ENCODE measurements at places on chromosomes 5 and 9.

DNA sequence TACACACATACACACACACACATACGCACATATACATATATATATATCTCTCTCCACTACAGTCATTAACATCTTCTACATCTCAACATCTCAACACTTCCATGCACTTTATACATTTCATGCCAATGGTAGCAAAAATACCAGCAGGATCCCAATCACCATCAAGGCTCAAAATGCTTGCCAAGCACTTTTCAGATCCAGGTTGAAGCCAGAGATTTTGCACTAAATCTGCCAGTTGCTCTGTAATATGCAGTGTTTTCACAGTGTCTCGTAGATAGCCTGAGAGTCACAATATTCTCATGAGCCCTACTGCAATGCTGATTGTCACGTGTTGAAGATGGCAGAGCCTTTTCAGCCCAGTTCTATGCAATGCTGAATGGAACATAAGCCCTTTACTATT is 1140.9 kb upstream of the C9orf72 start:
- DNase-seq: no peak

- no peak for DNase-seq
These were observed 388.2 kb downstream of the PRR16 start for GRCh38 chr5:120852222-120852860.

DNA sequence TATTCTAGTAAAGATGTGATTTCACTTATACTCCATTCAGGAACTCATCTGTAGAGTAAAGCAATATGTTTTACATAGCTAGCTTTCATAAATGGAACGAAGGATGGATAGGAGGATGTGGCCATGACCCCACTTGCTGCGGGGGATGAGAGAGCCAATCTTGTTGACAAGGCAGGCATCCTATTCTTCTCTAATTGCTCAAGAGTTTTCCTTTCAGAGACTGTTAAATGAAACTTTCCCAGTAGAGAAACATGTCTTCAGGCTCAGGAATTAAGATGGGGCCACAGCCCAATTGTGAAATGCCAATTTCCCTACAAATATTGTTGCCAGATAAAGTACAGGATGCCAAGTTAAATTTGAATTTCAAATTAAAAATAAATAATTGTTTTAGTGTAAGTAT is 196.2 kb upstream of the TUT7 start:
- DNase-seq: peak; percentile 61

GRCh38 chr5:169223595-169223953 is 77.4 kb downstream of the SLIT3 start:
- DNase-seq: no peak

- no peak for DNase-seq
These were observed 183.7 kb downstream of the PDE4D start for GRCh38 chr5:59709846-59710245.

DNA sequence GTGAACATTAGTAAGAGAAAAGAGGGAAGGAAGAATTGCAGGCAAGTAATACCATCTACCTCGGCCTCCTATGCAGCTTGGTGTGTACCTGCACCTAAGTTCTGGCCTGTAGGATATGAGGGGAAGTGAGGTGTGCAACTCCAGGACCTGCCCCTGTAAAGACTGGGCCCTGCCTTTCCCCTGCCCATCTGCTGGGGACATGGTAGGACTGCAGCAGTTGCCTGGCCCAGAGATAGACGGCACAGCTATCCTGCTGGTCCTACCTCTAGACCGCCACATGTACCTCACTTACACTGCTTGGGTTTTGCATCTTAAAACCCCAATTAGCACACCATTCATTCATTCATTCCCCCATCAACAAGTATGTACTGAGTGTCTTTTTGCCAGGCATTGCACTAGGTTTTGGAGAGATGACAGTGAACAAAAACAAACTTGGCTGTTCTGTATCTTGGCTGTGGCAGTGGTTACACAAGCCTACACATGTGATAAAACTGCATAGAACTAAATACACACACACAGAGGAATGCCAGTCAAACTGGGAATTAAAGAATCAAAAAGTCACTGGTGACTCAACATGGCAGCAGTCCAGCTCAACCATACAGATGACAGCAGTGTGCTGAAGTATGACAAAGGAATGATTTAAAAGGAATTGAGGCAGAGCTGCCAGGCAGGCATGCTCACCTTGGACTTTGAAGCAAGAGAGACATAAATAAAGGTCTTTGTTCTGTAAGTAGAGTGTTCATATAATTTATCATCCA is 23.3 kb upstream of the MGAT1 start:
- no peak for DNase-seq

- no peak for DNase-seq
These were observed 110.0 kb upstream of the DHFR start for GRCh38 chr5:80764786-80765185.

DNA sequence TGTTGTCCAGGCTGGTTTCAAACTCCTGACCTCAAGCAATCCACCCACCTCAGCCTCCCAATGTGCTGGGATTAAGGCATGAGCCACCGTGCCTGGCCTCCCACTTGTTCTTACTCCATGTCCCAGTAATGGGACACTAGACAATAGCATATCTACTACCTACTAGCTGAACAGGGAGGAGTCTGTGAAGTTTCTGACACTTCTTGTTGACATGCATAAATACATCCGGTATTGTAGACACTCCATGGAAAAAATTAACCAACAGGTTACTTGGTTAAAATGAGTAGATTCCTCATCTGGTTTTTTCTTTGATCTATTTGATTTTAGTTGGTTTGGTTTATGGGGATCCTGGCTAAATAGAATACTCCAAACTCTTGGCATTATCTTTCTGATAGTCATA is 88.3 kb downstream of the SFXN1 start:
- no peak for DNase-seq

DNA sequence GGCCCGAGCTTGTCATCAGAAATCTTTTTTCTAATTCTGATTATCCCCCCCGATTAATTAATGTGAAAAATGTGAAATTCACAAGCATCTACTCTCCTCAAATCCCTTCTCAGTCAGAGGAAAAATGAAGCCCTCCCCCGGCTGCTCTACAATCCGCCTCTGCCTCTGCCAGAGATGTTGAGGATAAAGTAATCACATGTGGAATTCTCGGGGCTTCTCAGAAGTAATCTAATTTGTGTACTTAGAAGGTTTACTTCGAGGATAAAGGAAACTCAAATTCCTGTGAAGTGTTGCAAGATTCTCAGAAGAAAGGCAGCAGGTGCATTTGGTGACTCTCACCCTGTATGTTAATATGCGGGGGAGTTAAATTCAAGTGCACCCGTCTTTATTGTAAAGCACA is 726.1 kb upstream of the ADAMTS16 start:
- DNase-seq: no peak

DNA sequence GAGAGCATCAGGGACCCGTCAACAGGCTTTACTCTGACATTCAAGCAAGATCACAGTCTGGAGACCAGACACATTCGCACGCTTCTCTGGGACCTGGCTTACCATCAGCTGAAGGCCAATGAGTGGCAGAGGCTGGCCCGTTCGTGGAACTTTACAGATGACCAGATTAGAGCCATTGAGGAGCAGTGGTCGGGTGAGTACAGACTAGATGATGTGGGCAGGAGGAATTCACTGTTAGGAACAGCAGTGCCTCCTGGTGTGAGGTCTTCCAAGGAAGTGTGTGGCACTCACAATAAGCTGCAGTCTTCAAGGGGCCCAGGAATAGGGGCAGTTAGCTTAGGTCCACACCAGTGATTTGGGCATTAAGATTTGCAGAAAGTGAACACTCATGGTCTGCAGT is 50.4 kb downstream of the POC5 start:
- no peak for DNase-seq

GRCh38 chr5:22598796-22599195 is 254.3 kb downstream of the CDH12 start:
- no peak for DNase-seq

DNA sequence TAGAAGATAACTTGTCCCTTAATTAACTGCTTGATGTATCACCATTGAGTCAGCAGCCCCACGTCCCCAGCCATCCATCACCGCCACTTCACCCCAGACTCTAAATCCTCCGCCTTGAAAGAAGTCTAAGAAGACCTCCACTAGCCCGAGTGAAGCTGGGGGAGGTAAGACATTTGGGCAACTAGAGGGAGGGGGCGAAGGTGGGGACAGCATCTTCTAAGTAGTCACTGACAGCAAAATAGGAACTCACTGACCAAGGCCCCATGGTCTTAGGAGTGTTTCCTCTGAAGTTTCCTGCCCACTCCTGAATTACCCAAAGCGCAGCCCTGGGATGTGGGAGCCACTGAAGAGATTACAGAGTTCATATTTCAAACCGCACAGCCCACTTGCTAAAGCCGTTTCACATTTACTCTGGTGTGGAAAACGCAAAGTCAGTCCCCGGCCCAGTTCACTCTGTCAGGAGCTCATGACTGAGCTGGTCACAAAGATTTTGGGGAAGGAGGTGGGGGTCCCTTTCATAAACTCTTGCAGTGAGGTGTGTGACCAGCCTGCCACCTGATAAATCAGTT is 107.4 kb downstream of the LHFPL2 start:
- no peak for DNase-seq

DNA sequence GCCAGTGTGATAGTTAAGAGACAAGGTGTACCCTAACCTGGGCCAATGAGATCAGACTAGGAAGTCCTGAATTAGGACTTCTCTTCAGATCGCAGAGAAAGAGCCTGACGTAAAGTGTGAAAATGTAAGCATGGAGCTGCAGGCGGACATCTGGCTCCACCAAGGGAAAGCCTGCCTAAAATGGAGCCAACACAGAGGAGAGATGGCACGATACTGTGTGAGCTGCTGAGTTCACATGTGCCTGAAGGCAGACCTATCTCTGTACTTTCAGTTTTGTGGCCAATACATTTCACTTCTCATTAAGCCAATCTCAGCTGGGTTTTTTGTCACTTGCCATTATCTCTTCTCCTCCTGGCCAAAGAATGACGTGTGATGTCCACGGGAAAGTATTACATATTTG is 210.5 kb downstream of the ELAVL2 start:
- DNase-seq: no peak

All from AG09319 (cell line).